Fibroblast of skin of scalp (primary cell): ENCODE measurements at places on chromosomes 11 and 22.

GRCh38 chr11:10844356-10844755 is 13.5 kb downstream of the ZBED5 start:
- peak; percentile 25 for DNase-seq

DNA sequence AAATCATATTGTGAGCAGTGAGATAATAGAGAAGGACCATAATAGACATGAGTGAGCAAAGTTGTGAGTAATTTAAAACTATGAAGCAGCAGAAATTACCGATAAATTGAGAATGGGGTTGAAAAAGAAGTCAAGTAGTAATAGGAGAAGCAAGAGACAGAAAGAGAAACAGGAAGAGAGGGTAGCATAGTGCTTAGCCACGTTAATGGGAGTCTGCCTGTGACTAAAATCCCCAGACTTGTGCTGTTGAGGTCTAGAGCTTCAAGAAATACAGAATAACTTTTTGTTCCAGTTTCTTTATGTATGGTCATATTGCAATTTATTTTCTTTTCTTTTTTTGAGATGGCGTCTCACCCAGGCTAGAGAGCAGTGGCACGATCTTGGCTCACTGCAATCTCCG is 368.7 kb downstream of the METTL15 start:
- DNase-seq, result no peak

- DNase-seq, result no peak
Observed at GRCh38 chr11:36792996-36793914, 195.2 kb upstream of the RAG2 start.

GRCh38 chr11:35740061-35740799 is 77.7 kb downstream of the TRIM44 start:
- DNase-seq, result no peak

- peak; percentile 44 for DNase-seq
Observed at GRCh38 chr11:37747121-37747520, 1149.1 kb upstream of the RAG2 start.

DNA sequence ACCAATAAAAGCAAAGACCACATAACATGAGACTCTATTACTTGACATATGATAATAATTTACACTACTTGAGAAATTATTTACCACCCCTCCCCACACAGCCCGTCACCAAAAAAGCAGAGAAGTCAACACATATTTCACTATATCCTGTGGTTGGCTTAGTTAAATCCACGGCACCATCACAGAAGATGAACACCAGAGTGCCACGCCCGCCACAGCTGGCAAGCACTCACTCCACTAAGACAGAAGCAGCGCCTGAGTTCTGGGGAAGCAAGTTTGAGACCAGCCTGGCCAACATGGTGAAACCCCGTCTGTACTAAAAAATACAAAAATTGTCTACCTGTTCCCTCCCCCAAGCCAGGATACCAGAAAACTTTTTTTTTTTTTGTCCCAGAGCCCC is 53.1 kb downstream of the PACSIN2 start:
- peak; percentile 64 for DNase-seq

GRCh38 chr11:114307524-114308203 is 11.5 kb downstream of the NNMT start:
- DNase-seq, result peak; percentile 95

- peak; percentile 14 for DNase-seq
Observed at GRCh38 chr11:113528982-113529381, 53.8 kb upstream of the DRD2 start.

GRCh38 chr11:118128721-118129470 is 23.7 kb downstream of the SCN4B start:
- DNase-seq, result no peak

GRCh38 chr11:17801166-17801565 is 66.6 kb downstream of the KCNC1 start:
- no peak for DNase-seq

GRCh38 chr22:36156515-36157419 is 3.8 kb downstream of the APOL3 start:
- DNase-seq, result peak; percentile 71

- no peak for DNase-seq
Observed at GRCh38 chr11:71581826-71582225, 849 bp downstream of the KRTAP5-11 start.

DNA sequence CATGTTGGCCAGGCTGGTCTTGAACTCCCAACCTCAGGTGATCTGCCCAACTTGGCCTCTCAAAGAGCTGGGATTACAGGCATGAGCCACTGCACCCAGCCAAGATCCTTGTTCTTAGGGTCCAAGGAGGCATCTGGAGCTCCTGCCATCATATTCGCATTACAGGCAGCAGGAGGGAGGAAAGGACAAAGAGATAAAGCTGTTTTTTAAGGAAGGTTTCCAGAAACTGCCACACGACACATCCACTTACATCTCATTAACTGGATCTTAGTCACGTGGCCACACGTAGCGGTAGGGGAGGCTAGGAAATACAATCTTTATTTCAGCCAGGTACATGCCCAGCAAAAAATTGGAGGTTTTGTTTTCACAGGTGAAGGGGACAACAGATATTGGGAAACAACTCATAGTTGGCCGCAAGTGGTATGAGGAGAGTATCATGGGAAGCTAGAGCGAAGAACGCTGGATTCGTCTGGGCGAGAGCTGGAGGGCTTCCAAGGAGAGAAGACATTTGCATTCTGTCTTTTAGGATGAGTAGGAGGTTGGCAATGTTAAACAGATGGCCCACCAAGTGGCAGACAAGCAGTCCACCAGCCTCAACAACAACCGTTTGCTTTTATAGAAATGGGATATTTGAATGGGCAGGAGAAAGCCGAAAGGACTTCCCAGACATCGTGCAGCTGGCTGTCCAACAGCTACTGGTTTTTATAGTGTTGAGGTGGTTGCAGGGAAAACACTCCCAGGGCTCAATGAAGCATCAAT is 39.2 kb upstream of the DMC1 start:
- no peak for DNase-seq

DNA sequence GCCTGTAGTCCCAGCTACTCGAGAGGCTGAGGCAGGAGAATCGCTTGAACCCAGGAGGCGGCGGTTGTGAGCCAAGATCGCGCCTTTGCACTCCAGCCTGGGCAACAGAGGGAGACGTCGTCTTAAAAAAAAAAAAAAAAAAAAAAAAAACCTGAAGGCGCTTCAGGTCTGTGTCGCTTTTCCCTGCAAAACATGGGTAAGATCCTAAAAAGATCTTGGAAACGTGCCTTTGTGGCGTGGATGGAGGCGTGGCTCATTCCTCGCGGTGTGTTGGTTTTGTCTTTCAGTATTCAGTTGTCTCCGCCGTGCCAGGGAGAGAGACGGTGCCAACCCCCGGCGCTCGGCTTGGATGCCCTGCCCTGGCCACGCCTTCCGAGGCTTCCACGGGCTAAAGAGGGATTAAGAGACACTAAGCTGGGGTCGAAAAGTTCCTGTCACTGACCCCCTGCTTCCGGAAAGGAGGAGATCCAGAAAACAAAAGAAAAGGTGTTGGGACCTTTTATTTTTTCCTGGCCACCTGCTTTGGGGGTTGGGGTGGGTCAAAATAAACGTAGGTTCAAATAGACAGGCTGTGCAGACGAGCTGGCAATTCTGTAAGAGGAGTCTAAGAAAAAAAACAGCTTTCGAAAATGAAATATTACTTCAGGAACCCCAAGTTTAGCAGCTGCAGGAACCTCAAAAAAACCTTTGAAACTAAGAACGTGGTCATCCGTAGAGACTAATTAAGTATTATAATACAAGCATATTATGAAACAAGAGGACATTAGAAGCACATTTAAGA is 1.1 kb upstream of the SLC35F2 start:
- DNase-seq, result peak; percentile 8

- no peak for DNase-seq
Observed at GRCh38 chr22:20093418-20094196, 13.6 kb downstream of the DGCR8 start.
